Putamen (tissue), 1 donor: ENCODE measurements at places on chromosomes 2 and 18.

GRCh38 chr2:86020984-86021383 is 84.7 kb downstream of the POLR1A start:
- peak; percentile 85 for DNase-seq

DNA sequence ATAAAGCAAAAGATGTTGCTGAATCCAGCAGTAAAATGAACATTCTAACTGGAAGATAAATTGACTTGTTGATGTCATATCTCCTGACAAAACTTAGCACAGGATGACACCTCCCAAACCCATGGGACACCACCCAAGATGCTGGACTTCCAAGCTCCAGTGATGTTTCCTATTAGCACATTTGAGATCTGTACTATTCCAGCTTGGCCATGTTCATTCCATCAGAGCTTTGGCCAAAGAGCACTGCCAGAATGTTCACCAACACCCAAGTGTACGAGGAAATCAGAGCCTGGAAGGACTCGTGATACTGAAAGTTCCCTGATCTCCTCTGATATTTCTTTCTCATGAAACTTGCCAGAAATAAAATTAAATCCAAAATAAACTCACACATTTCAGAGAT is 44.7 kb downstream of the PID1 start:
- DNase-seq: no peak

- no peak for DNase-seq
These were observed 188.4 kb upstream of the KYNU start for GRCh38 chr2:142688856-142689605.

DNA sequence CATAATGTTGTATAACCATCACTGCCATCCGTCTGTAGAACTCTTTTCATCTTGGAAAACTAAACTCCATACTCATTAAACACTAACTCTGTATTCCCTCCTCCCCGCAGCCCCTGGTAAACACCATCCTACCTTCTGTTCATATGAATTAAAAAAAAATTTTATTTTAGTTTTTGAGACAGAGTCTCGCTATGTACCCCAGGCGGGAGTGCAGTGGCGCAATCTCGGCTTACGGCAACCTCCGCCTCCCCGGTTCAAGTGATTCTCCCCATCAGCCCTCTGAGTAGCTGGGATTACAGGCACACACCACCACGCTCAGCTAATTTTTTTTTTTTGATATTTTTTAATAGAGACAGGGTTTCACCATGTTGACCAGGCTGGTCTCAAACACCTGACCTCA is 52.9 kb downstream of the RRM2 start:
- no peak for DNase-seq

GRCh38 chr2:238376884-238377391 is 49.8 kb upstream of the ASB1 start:
- DNase-seq: no peak

GRCh38 chr18:10892786-10893185 is 256.6 kb downstream of the PIEZO2 start:
- no peak for DNase-seq

DNA sequence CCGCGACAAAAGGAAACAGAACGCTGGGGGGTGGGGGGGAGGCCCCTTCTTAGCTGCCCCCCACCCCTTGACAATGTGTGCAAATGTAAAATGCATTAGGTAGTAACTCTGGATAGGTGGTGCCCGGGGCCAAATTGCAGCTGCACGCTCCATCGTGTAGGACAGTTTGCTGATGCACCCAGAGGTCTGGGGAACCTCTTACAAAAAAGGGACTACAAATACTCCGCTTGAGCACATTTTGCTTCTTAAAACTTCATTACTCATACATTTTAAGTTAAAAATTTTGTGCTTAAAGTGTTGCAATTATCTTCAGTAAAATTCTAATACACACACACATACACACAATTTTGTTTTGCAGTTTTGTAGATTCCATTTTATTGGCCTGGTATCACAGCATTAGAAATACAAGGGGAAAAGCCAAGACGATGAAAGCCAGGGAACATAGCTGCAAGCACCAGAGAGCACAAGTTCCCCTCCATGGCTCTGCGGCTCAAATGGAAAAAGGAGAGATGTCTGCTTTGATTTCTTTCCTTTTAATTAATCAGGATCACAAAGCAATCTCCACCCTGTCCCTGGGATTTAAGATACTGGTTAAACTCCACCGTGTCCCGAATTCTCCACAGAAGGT is 582.1 kb downstream of the ZEB2 start:
- peak; percentile 11 for DNase-seq

DNA sequence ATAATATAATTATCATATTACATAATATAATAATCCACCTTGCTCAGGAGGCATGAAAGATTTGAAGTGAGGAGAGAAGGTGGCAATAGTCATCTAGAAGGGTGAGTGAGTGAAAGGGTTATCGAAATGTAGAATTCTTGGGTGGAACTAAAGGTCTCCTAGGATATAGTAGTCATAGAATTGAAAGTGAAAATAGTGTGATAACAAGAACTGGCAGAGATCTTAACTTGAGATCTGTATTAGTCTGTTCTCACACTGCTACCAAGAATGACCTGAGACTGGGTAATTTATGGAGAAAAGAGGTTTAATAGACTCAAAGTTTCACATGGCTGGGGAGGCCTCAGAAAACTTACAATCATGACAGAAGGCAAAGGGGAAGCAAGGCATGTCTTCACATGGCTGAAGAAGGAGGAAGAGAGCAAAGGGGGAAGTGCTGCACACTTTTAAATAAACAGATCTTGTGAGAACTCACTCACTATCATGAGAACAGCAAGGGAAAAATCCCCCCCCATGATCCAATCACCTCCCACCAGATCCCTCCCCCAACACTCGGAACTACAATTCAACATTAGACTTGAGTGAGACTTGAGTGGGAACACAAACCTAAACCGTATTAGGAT is 351.5 kb downstream of the NR4A2 start:
- DNase-seq: no peak

GRCh38 chr2:90069290-90069894 is 1377.9 kb downstream of the RPIA start:
- no peak for DNase-seq

DNA sequence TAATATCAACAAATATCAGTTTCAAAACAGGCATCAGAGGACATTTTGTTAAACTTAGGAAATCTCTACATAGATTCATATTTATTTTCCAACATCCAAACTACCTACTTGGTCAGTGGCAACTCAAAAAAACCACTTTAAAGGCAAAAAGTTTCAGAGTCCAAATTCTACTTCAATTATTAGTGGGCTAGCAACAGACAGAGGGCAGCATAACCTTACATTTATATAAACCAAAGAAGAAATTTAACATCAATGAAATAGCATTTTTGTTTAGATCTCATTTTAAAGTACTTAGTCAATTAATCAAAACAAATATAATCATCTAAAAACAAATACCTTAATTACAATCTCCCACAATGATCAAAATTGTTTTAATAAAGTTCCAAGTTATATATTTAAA is 33.3 kb downstream of the RTTN start:
- no peak for DNase-seq

DNA sequence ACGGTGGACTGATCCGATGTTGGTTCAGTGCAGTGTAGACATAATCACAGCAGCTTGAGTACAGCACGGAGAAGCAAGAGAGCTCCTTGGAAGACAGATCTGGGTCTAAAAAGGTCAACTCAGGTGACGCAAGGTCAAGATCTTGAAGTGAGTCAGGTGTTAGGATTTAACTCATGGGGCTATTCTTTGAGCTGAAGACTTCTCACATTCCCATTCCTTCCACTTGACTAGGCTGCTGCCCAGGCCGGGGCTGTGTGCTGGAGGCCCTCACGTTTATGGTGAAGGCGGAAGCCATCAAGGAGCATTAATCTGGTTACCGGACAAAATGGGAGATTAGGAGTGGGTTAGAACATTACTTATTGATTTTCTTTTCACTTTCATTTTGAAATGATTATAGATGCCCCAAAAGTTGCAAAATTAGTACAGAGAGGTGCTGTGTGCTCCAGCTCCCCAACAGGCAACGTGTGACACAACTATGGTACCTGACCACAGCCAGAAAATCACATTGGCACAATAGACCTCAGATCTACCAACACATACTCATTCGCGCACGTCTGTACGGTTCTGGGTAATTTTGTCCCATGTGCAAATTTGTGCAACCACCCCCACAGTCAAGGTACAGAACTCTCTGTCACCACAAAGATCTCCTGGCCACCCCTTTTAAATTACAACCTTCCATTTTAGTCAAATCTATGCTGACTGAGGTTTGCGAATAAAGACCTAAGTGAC is 77.6 kb upstream of the SEC11C start:
- no peak for DNase-seq

GRCh38 chr2:231063347-231063746 is 6.7 kb downstream of the PSMD1 start:
- no peak for DNase-seq

DNA sequence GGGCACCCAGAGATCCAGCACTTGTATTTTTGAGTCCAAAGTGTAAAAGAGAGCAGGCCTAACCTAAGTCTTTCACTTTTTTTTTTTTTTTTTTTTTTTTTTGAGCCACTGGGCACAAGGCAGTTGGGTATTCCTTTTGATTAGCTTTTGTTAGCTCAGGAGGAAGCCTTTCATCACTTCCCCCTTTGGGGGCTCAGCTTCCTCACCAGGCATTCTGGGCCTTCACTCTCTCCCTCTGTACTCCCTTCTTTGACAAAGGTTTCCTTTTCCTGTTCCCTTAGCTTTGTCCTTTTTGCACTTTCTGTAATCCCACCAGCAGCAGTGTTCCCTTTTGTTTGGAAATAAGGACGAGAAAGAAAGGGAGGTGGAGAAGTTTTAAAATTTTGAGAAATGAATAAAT is 88.2 kb downstream of the PKP4 start:
- DNase-seq: no peak

- DNase-seq: no peak
These were observed 39.1 kb upstream of the ALPP start for GRCh38 chr2:232339121-232340081.

DNA sequence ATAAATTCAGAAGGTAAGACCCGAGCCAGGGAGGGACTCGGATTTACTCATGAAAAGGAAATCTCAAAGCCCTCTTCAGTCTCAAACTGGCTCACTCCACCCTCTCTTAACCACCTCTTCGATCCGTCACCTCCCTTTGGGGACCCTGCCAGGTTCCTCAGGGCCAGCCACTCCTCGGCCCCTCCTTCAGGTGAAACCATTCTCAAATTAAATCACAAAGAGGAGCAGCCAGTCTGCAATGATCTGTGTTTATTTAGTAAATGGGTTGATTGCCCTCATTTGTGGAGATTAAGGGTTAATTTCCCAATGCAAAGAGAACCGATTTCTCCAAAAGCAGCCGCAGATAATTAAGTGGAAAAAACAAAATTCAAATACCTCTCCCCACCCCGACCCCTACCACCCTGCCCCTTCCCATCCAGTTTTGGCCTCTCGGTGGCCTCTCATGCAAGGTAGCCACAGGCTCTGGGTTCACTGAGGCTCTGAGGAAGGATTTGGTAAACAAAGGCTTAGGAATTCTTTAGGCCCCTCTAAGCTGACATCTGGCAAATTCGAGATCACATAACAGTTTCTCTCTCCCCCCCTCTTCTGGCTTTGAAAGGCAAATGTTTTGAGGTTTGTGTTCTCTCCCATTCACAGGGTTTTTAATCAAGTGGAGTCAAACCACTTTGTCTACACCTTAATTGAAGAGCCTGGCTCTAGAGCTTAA is 10.3 kb upstream of the FZD7 start:
- no peak for DNase-seq

GRCh38 chr18:23574611-23575308 is 11.5 kb downstream of the NPC1 start:
- no peak for DNase-seq

- DNase-seq: no peak
These were observed 1318.5 kb upstream of the CELF4 start for GRCh38 chr18:38884050-38884449.

GRCh38 chr2:225041851-225042799 is at the start of gene DOCK10:
Gene DOCK10, minus strand, starts transcription at chr2:225042468. Its CDS starts 94 bp downstream, at chr2:225042374.
- DNase-seq: peak; percentile 71

GRCh38 chr2:25606892-25607291 is 66.5 kb downstream of the DTNB start:
- no peak for DNase-seq

GRCh38 chr2:132974467-132975095 is 304.6 kb upstream of the LYPD1 start:
- DNase-seq: no peak

- DNase-seq: no peak
These were observed 70.4 kb upstream of the HDAC4 start for GRCh38 chr2:239471011-239471792.

DNA sequence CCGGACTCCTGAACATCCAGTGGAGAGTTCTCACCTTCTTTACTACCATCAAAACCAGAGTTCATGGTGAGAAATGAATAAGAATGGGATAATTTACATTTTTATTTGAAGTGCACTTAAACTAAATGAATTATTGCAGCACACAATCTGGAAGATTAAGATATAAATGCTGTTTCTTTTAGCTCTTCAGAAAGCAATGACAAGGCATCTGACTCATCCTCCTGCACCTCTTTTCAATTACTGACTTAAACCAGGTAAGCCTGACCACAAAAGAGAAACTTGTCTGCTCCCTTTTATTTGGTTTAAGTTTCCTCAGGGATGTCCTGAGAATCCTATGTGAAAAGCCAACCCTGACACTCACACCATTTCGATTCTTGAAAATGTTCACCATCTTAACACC is 720 bp upstream of the DSC2 start:
- no peak for DNase-seq

DNA sequence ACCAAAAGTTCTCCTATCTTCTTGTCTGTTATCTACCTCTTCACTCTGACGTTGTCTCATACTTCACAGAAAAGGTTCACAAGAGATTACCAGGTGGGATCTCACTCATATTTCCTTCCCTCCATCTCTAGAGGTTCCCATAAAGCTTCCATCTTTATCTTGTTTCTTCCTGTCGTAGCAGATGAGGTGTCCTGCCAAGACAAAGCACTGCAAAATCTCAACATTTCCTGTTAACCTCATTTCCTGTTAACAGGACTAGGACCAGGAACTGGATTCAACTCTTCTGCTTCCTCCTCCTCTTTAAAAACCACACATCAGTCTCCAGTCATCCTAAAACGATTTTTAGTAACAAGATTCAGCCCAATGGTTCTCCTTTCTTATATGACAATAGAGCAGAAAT is 512.8 kb upstream of the NRP2 start:
- no peak for DNase-seq

- no peak for DNase-seq
These were observed 69.6 kb downstream of the SLC66A3 start for GRCh38 chr2:11224887-11225286.

DNA sequence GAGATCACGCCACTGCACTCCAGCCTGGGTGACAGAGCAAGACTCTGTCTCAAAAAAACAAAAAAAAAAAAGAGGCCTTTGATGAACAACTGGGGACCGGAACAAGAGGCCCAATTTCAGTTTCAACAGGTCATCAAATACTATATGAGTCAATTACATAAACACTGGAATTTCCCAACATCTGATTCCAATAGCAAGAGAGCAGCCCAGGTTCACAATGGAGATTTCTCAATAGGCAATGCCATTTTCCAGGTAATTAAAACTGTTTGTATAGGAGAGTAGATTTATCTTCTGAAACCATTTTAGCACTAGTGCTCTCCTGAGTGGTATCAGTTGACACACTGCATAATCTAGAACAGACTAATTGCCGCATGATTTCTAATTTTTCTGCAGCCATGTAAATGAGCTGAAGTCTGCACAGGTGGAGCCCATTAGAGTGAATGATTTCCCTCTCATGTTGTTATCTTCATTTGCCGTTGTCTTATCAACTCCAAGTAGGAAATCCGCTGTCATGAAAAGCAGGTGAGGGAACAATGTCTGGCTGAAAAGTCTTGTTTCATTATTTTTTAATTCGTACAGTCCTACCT is 264.1 kb upstream of the MEIS1 start:
- DNase-seq: no peak

GRCh38 chr18:9993521-9994025 is 79.8 kb downstream of the VAPA start:
- DNase-seq: no peak
